ENCODE measurements at places on chromosomes 4 and X.

DNA sequence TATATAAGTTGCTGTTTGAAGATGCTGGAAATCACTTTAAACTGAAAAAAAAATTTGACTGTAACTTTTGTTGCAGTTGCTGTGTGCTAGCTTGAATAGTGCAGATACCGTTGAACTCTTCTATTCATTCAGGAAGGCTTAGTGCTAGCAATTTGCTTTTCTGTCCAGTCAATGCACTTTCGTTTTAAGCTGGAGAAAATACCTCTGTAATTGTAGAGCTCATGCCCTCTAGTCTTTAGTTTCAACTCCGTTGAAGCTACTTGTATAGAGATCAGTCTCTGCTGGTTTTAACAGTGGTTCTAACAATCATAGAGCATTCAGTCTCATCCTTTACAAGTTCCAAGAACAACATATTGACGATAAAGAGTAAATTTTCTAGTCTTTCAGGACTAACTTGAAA is 49.0 kb upstream of the TRPC3 start:
- no peak for DNase-seq

- no peak for DNase-seq
Measured at GRCh38 chr4:176436293-176436973, 116.7 kb downstream of the SPCS3 start.

DNA sequence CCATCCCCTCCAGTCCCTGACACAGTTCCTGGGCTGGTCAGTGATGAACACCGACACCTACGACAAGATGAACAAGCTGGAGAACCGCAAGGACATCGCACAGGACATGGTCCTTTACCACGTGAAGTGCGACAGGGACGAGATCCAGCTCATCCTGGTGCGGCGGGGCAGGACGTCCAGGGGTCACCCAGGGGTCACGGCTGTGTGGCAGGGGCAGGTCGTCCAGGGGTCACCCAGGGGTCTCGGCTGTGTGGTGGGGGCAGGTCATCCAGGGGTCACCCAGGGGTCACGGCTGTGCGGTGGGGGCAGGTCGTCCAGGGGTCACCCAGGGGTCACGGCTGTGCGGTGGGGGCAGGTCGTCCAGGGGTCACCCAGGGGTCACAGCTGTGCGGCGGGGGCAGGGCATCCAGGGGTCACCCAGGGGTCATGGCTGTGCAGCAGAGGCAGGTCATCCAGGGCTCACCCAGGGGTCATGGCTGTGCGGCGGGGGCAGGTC is 16.7 kb downstream of the ATP5ME start:
- no peak for DNase-seq

DNA sequence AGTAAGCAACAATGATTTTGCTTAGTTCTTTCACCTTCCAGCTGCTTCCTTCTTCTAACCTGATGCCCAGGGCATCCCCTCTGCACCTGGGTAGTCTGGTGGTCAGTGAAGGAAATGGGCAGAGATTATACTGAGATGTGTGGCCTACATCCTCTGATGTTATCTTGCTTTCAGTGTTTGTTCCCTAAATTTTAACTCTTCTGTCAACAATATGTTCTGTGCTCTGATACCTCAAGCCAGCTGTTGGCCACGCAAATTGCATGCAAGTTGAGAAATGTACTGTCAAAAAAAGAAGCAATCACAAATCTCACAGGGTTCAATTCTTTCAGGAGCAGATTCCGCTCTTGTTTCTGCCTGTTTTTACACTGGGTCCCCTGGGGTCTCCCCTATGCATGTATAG is 73.8 kb downstream of the FBXW7 start:
- no peak for DNase-seq

GRCh38 chrX:23317799-23318724 is 16.6 kb upstream of the PTCHD1 start:
- DNase-seq = peak; percentile 14

- DNase-seq = no peak
Measured at GRCh38 chr4:114267976-114268375, 288.5 kb upstream of the ARSJ start.

DNA sequence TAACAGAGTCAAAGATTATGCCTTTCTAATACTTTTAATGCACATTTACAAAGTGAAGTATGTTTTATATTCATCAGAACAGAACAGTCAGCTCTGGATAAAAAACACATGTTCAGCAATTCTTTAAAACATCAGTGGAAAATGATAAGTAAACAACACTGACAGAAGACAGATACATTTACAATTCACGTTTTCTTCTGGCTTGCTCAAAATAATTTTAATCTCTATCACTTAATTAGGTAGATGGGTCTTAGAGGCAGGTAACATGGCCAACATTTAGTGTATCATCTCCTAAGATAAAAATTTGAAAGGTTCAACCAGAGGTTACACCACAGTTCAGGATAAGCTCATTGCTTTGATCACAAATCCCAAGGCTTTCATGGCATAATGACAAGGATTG is 156.8 kb upstream of the MAB21L2 start:
- no peak for DNase-seq

DNA sequence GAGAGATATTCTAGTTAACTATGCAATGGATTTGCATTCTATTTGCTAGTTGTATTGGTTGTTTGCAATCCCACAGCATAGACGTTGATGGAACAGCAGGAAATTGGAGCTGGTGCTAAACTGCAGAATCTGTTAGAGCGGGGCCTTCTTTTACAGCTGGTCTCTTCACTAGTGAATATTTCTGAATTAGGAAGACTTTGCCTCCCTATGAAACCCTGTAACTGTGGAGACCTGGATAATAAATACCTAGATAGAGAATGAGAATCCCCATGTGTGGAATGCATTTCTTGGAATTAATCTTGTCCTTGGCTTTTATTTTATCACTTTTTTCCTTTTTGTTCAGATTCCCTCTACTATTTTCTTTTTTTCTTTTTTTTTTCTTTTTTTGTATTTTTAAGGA is 109.7 kb downstream of the SHROOM3 start:
- DNase-seq = no peak

GRCh38 chrX:51779306-51779705 is 36.1 kb downstream of the GSPT2 start:
- no peak for DNase-seq

GRCh38 chrX:137545711-137546651 is 19.9 kb upstream of the ZIC3 start:
- no peak for DNase-seq

DNA sequence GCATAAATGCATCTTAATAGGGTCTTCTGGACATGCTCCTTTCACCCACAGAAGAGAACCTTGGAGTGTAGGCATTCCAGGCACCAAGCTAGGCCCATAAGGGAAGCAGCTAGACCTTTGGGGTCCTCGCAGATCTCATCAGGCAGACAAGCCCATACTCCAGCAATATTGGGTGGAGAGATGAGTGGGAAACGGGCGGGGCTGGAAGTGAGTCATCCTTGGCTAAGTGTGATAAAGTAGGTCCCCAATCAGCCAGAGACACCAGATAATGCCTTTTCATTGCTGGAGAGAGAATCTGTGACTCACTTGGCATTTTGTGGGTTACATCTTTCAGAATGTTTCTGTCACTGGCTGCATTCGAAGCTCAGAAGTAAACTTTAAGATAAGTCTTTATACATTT is 133.3 kb upstream of the MBNL3 start:
- DNase-seq = peak; percentile 47

DNA sequence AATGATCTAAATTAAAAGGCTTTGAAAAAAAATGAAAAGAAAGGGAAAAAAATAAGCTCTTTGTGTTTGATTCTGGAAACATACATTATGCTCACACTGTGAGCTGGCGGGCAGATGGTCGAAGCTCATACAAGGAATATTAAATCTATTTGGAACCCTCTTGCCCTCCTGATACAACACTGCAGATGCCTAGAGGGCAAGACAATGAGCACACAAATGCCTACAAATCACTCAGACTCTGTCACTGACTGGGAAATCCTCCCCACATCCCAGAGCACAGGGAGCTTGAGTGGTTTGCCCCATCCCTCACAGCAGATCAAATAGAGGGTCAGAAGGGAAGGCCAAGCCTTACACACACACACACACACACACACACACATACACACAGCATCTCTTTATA is 320.4 kb downstream of the HNRNPD start:
- no peak for DNase-seq

GRCh38 chr4:112109360-112110058 is 35.7 kb upstream of the FAM241A start:
- DNase-seq = no peak

- DNase-seq = no peak
Measured at GRCh38 chrX:44529310-44529709, 13.3 kb downstream of the FUNDC1 start.

GRCh38 chr4:164440199-164440598 is 313.7 kb upstream of the SMIM31 start:
- no peak for DNase-seq

DNA sequence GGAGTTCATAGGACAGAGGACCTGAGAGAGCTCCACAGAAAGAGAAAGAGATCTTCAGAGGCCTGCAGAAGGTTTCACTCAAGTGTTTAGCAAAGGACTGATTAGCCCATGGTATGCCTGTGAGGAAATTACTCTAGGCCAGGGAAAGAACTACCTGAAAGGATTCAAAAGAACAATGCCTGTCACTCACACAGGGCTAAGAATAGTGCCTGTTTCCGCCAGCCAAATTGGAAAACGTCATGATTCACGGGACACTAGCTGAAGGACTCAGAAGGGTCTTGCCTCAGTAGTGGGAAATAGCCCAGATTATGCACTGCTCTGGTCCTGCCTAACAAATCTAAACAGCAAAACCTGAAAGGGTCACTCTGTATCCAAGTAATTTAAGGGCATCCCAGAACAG is 21.1 kb downstream of the SYTL4 start:
- DNase-seq = no peak

GRCh38 chr4:37827030-37827685 is 672 bp downstream of the PGM2 start:
- no peak for DNase-seq

- DNase-seq = peak; percentile 23
Measured at GRCh38 chr4:1048773-1049590, 37.6 kb downstream of the FGFRL1 start.

- DNase-seq = no peak
Measured at GRCh38 chrX:40082447-40083119, 15.2 kb downstream of the BCOR start.

- no peak for DNase-seq
Measured at GRCh38 chr4:138438608-138439007, 196.5 kb upstream of the SLC7A11 start.

GRCh38 chrX:13574600-13574999 is 5.2 kb downstream of the EGFL6 start:
- no peak for DNase-seq

- no peak for DNase-seq
Measured at GRCh38 chrX:19672222-19672812, 157.0 kb upstream of the MAP3K15 start.

DNA sequence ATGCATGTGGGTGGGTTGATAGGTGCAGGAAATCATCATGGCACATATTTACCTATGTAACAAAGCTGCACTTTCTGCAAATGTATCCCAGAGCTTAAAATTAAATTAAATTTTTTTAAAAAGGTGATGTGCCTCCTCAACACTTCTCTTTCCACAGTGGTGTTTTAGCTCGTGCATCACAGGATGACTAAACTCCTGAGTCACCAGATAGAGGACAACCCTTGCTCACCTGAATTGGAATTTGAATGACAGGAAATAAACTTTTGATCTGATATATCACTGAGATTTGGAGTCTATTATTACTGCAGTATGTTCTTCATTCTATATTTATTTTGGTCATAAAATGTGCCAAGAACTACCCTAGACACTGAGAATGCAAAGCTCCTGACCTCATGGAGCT is 185.3 kb downstream of the MAPK10 start:
- DNase-seq = no peak

DNA sequence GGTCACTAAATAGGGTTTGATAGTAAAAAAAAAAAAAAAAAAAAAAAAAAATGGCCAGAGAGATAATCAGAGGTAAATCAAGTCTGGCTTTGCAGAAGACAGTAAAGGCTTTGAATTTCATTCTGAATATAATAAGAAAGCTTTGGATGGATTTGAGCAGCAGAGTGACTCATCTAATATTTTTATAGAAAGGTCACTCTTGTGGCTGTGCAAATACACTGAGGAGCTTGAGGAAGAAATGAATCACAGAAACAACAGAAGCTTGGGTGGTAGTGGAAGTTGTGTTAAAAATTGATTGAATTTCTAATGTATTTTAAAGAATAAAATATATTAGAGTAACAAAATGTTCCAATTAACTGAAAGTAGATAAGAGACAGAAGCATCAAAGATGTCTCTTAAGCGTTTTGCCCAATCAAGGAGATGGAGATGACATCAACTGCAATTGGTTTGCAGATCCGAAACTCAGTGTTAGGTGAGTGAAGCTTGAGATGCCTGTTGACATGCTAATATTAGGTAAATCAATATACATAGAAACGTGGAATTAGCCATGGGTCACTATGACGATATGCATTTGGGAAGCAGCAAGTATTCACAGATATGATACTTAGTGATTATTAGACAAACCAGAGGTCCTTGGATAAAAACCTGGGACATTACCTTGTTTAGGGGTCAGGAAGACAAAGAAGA is 280.5 kb downstream of the GPM6A start:
- DNase-seq = no peak

DNA sequence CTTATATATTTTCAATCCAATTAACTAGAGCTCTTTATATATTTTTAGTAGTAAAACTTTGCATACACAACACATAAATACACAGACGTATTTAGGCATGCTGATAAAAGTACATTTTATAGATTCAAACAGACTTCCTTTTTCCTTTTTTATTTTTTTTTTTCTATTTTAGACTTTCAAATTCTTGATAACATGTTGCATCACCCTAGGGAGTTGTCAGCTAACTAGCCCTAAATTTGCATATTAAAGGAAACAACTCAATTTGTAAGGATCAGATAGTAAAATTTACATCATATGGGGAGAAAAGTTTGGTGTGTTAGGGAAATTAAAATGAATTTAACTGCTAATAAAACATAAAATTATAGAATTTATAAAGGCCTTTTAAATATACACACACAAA is 47.4 kb upstream of the APOOL start:
- no peak for DNase-seq

- no peak for DNase-seq
Measured at GRCh38 chr4:153259661-153260060, 55.4 kb downstream of the TRIM2 start.

GRCh38 chr4:24625091-24625490 is 40.7 kb upstream of the DHX15 start:
- DNase-seq = no peak

DNA sequence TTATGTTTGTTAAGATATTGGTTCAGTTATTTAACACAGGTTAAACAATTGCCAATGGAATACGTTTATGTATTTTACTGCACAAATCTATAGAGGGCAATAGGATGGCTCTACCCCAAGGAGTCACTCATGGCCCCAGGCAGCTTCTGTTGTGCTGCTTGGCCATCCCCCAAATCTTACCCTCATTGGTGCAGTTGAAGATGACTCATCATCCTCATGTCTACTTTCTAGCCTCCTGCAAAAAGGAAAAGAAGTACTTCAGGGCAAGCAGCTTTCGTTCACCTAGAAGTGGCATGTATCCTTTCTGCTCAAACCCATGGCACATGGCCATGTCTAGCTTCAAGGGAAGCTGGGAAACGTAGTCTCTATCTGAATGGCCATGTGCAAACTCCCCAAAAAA is 14.2 kb downstream of the PHOX2B start:
- DNase-seq = no peak

GRCh38 chr4:83731609-83732008 is 195.7 kb downstream of the GPAT3 start:
- no peak for DNase-seq

Measured in stimulated activated CD4-positive, alpha-beta T cell treated with anti-CD3 and anti-CD28 coated beads, Interleukin-4, amount 100 ng/mL, for 24 hours (primary cell).